ENCODE measurements at places on chromosomes 3 and 15.

DNA sequence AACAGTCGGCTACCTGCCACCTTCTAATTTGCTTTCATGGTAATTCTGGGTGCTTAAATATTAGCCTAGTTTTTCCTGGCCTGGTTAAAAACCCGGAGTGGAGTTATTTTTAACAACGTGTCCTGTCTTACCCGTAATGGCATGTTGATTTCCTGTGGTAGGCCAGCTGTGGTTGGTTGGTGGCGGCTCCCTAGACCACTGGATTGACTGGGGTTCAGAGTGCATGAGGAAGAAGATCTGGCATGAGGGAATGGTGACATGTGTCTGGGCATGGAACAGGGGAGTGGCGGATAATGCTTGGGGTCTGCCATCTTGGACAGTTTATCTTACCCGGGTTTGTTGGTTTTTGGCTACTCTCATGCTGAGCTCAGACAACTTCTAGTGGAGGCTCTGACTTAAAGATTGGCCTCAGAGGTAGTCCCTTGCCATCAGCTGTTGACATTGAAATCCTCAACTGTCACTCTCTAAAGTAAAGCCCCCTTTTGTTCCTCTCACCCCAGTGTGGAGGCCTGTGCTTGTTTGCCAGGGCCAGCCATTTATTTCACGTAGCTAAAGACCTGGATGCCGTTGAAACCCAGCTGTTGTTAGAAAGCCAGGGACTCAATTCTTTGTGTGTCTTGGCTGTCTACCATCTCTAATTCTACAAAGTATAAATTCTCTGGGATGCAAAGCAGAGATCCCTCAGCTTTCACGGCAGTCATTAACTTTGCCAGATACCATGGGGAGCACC lies 81.6 kb downstream of the DNASE1L3 start:
- no peak for DNase-seq

- DNase-seq = no peak
These were observed 234.4 kb upstream of the TPRG1 start for GRCh38 chr3:188937389-188937788.

DNA sequence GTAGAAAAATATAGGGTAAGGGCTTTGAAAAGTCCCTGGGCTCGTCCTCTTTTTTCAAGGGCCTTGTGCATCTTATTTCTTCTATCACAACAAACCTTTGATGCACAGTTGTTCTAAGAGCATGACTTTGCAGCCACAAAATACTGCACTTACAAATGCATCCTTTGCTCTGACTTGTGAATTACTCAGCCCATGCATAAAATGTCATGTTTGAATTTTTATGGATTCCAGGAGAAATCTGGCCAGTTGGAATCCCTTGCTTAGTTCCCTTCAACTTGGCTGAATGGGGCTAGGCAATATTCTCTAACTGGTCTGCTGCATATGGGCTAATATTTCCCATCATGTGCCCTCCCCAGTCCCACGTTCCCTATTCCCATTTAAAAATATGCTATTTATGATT lies 523.9 kb upstream of the RGMA start:
- DNase-seq = no peak

GRCh38 chr3:135806317-135806716 lies 159.2 kb upstream of the PPP2R3A start:
- no peak for DNase-seq

- DNase-seq = no peak
These were observed 39.3 kb downstream of the CDCP1 start for GRCh38 chr3:45106874-45107273.

GRCh38 chr3:66425032-66425431 lies 75.8 kb downstream of the LRIG1 start:
- no peak for DNase-seq

DNA sequence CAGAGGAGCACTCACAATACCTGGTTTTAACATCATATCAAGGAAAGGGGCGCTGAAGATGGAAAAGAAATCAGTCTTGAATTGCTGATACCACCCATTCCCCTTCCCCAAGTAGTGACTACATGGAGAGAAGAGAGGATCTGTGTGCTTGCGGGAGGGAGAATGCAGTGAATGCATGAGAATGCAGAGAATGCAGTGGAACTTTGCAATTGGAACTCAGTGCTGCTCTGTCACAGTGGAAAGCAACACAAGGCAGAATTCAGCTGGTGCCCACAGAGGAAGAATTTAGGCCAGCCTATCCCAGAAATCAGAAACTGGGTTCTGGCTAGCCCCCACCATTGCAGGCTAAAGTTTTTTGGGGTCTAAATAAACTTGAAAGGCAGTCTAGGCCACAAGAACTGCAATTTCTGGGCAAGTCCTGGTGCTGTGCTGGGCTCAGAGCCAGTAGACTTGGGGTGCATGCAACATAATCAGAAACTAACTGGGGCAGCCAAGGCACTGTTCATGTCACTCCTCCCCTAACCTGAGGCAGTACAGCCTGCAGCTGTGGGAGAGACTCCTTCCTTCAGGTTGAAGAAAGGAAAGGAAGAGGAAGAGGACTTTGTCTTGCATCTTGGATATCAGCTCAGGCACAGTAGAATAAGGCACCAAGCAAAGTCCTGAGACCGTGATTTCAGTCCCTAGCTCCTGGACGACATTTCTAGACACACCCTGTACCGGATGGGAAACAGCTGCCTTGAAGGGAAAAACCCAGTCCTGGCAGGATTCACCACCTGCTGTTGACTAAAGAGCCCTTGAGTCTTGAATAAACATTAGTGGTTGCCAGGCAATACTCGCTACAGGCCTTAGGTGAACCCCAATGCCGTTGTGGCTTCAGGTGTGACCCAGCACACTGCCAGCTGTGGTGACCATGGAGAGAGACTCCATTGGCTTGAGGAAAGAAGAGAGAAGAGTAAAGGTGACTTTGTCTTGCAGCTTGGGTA lies 329.3 kb downstream of the TBL1XR1 start:
- no peak for DNase-seq

- no peak for DNase-seq
These were observed 3.1 kb downstream of the ACAA1 start for GRCh38 chr3:38133557-38134405.

DNA sequence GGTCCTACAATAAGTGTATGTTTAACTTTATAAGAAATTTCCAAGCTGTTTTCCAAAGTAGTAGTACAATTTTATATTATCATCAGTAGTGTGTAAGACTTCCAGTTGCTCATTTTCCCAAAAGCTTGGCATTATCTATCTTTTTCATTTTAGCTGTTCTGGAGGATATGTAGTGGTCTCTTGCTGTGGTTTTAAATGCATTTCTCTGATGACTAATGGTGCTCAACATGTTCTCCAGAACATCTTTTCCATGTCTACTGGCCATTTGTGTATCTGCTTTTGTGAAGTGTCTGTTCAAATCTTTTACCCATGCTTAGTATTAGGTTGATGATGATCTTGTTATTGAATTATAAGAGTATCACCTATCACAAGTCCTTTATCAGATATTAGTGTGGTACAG lies 13.3 kb downstream of the BCL2A1 start:
- no peak for DNase-seq

GRCh38 chr3:109275702-109276293 lies 40.5 kb downstream of the DPPA2 start:
- no peak for DNase-seq

GRCh38 chr3:23928524-23928923 lies 11.6 kb downstream of the RPL15 start:
- no peak for DNase-seq

DNA sequence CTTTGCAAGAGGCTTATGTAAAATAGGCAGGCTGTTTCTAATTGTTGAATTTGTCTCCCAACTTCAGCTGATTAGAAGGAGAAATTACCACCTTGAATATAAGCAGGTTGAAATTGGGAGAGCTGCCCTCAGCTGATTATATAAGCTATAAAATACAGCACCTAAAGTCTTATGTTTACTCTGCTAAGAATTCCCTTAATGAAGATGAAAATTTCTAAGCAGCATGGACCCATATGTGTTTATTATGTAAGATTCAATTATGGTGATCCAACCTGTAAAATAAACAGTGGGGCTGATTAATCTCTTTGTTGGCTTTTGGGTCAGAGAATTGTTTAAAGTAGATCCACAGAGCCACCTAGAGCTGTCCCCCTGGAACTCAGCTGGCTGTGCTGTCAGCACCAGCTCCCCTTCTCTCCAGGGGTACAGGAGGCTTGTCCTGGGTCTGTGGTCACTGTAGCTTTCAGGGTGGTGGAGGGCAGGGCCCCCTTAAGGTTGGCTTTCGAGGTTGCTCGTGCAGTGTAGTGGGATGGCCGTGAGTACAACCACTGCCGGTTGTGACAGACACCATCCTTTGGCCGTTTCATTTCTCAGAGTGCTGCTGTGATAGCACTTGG lies 9.5 kb downstream of the SLCO3A1 start:
- DNase-seq = no peak

DNA sequence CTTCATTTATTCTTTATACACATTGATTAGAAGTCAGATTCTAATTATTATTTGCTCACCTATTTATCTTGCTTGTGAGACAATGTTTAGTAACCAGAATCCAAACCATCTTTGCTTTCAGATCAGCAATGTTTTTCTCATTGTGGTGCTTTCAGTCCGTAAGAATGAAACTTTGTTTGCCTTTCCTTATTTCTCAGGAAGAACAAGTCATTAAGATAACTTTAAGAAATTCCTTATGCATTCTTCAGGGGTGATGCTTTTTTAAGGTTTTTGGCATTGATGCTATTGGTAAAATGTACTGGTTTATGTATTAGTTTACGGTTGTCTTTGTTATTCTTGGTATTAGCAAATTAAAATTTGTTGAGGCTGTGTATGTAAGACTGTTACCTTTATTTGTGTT lies 120.8 kb upstream of the POU1F1 start:
- no peak for DNase-seq

- no peak for DNase-seq
These were observed 28.0 kb downstream of the GABRB3 start for GRCh38 chr15:26744894-26745293.

DNA sequence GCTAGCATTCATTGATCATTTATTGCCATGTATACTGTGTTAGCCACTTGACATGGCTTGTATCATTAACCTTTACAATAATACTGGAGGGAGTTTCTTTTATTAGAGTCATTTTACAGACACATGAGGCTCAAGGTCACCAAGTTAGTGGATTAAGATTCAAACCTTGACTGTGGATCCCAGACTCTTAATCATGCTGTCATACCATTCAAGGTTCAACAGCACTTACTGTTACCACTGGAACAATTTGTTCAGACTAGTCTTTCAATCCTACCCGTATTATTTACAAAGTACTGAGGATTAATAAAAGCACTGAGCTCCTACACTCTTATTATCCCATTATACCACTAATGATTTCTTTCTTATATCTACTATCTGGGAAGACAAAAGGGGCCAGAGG lies 1.2 kb downstream of the COX17 start:
- no peak for DNase-seq

- no peak for DNase-seq
These were observed 471.9 kb upstream of the FRG2C start for GRCh38 chr3:75192146-75192616.

GRCh38 chr15:61327019-61327631 lies 98.0 kb upstream of the RORA start:
- DNase-seq = no peak

DNA sequence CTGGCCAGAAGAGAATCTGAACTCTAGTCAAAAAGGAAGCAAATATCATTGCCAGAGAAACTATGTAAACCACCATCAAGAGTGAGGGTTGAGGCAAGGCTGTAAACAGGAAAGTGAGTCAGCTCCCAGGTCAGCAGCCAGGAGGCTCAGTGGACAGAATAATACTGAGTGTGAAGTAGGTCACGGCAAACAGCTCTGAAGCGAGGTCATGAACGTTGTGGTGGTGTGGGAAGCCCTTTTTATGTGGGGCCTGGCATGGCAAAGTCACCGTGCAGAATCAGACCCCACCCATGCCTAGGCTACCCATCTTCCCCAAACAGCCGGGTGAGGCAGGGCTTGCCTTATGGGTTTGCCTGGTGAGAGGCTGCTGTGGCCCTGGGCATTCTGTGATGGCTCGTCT lies 43.9 kb downstream of the THBS1 start:
- peak; percentile 56 for DNase-seq

- no peak for DNase-seq
These were observed 559 bp downstream of the SENP5 start for GRCh38 chr3:196868297-196868661.

GRCh38 chr15:85563328-85563727 lies 182.9 kb downstream of the AKAP13 start:
- no peak for DNase-seq

GRCh38 chr3:150419076-150419868 lies 11.2 kb downstream of the TSC22D2 start:
- no peak for DNase-seq

DNA sequence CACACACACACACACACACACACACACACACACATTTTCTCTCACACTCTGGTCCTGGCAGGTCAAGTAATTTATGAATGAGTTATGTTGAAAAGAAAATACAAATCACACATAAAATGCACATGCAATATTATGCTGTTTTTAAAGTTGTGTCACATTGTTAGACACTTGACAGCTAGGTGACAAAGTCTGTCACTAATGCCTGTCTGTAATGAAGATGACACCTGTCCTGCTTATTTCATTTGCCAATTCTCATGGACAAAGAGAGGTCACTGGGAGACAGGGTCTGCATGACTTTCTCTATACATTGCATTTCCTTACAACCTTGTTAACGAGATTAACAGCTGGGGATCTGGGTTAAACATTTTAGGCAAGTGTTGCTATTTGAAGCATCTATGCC lies 71.2 kb downstream of the ARPP21 start:
- no peak for DNase-seq

DNA sequence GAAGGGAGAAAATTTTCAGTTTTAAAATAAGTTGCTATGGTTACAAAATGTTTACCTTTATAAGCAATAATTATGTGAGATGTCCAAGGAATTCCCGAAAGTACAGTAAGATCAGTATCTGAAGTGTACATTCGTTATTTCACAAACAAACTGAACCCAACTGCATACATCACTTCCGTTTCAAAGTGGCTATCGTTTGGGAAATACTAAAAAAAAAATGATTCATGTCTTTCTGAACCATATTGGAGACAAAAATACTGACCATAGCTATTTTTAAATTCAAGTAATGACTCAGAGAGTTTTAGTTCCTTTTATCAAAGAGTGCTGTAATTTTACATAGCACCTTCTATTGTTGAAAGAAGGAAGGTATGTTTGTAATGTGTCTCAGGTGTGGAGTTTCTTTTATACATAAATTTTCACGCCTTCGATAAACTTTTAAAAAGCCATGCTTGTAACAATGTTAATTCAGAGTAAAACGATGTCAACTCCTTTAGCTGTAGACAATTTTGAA lies 8.0 kb upstream of the ANKRD28 start:
- no peak for DNase-seq

GRCh38 chr3:178823591-178824246 lies 247.9 kb downstream of the ZMAT3 start:
- DNase-seq = no peak

GRCh38 chr15:35290301-35290721 lies 205.2 kb upstream of the NANOGP8 start:
- no peak for DNase-seq

- DNase-seq = no peak
These were observed 1.1 kb upstream of the RNU6-1 start for GRCh38 chr15:67840749-67841512.

GRCh38 chr3:10454907-10455544 lies 50.4 kb downstream of the ATP2B2 start:
- DNase-seq = no peak

- no peak for DNase-seq
These were observed 617.5 kb downstream of the ZPLD1 start for GRCh38 chr3:103052236-103052830.

- DNase-seq = peak; percentile 19
These were observed 51.7 kb downstream of the ARNT2 start for GRCh38 chr15:80455668-80456442.
